AG04449 (cell line): ENCODE measurements at places on chromosomes 3 and 15.

GRCh38 chr3:178568155-178568731 is 32.0 kb downstream of the KCNMB2 start:
- no peak for DNase-seq

DNA sequence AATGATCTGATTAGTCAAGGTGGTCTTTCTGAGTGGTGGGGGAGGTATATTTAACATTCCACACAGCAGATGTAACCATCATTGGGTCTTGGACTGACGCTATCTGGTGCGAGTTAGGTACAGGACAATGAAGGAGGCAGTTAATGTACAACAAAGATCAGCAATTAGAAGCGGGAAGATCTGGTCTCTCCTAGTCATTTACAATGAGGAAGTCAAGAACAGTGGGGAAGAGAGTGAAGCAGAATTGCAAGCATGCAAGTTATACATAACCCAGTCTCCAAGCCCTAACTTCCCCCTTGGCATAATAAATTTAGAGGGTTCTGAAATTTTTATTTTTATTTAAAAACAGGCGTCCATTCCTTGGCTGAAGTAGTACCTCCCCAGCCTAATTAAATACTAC is 14.1 kb downstream of the GPD1L start:
- DNase-seq: no peak

DNA sequence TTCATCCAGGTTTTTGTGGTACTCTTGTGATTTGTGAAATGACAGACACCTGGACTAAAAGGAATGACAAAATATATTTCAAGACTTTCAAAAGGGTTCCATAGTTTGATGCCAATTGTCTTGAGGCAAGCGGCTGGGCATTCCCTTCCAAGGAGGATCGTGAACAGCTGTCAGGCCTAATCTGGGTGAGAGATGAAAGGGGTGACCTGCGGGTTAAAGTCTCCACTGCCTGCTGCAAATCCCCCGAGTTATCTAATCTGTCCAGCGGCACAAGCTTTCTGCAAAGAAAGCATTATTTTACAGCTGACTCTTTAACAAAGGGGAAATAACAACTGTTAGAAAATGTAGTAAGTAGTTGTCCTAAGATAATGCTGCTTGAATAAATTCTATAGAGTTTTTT is 128.7 kb upstream of the MB21D2 start:
- no peak for DNase-seq

GRCh38 chr15:82692171-82692570 is 17.5 kb downstream of the AP3B2 start:
- no peak for DNase-seq

- DNase-seq: no peak
Observed at GRCh38 chr3:8420612-8421011, 81.0 kb upstream of the LMCD1 start.

GRCh38 chr3:33057320-33058298 is 39.3 kb downstream of the GLB1 start:
- DNase-seq: no peak

DNA sequence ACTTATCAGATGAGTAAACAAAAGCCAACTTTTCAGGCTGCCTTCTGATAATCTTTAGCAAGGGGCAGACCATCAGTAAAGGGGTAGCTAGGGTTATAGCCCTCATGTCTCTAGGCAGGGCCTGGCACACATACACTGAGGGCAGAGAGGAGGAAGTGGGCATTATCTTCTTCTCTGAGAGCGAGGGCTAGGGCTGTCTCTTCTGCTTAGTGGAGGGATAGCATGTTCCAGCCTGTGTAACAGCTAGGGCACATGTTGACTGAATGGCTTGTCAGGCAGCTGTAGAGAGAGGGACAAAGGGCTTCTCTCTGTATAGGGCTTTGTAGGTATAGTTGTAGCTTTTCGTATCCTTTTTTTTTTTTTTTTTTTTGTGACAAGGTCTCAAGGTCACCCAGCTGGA is 17.8 kb downstream of the CRTC3 start:
- no peak for DNase-seq

GRCh38 chr3:161413855-161414210 is 42.5 kb upstream of the SPTSSB start:
- no peak for DNase-seq

DNA sequence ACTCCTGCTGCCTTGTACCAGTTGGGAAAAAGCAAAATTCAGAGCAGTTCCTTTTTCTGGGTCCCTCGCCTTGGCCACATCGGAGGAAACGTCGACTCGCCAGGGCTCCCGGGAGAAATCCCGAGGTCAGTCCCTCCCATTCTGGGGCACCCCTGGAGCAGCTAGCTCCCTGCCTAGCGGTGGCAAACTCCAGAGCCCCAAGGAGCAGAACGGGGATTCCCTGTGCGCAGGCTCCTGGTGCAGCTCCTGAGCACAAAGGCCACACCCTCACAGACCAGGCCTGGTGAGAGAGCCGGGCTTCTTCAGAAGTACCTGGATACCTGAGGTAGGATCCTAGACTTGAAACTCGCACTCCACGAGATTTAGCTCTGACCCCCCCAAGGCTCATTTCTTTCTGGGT is 2.6 kb downstream of the LRRC3B start:
- no peak for DNase-seq
